ENCODE measurements at places on chromosomes 4 and X.

DNA sequence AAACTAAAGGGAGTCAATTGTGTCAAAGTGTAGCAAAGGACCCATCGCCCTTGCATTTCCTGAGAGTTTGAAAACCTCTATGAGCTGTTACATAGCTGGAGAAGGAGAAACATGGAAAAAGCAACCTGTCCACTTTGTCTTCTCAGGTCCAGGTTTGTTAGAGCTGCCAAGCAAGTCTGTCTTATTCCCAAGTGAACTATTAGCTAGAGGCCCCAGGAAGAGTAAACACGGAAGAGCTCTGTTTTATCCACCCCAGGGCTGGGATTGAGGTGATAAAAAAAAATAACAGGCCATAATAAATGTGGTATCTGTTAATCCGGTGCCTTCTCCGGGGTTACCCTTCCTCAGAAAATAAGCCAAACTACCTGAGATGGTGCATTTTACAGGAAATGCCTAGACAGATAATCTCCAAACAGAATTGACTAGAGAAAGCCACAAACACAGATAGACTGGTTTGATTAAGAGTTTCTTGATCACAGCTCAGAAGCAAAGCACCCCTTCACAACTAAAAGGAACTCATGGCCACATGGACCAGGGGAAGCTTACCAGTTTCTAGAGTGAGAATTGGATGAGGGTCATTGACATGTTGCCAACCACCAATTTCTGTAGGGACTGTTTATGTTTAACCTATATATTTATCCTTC lies 35.9 kb upstream of the RELL1 start:
- no peak for DNase-seq

DNA sequence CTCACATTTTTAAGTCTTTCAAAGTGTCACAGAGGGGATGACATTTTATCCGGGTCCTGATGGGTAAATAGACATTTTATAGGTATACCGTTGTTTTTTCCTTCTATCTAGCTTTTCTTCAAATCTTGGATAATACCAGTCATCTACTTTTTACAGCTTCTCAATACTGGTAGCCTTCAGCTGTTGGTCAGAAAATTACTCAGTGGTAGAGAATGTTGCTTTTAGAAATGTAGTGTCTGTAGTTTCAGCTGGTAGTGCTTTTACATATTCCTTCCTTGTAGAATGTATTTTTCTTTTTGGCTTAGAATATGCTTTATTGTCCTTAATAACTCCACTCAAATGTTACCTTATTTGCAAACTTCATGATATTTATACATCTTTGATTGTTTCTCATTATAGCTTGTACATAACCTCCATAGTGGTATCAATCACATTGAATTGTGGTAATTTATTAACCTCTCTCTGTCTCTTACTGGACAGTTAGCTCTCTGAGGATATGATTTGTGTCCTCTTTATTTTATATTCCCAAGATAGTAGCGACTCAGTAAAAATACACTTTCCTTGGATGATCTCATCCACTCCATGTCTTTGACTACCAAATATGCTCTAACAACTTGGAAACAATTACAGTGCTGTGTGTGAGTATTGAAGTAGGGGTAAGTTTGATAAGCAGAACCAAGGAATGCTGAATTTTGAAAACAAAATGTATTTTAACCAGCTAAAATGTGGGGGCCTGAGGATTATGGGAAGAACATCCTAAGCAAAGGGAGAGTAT lies 53.8 kb downstream of the RAP1GDS1 start:
- DNase-seq = no peak

DNA sequence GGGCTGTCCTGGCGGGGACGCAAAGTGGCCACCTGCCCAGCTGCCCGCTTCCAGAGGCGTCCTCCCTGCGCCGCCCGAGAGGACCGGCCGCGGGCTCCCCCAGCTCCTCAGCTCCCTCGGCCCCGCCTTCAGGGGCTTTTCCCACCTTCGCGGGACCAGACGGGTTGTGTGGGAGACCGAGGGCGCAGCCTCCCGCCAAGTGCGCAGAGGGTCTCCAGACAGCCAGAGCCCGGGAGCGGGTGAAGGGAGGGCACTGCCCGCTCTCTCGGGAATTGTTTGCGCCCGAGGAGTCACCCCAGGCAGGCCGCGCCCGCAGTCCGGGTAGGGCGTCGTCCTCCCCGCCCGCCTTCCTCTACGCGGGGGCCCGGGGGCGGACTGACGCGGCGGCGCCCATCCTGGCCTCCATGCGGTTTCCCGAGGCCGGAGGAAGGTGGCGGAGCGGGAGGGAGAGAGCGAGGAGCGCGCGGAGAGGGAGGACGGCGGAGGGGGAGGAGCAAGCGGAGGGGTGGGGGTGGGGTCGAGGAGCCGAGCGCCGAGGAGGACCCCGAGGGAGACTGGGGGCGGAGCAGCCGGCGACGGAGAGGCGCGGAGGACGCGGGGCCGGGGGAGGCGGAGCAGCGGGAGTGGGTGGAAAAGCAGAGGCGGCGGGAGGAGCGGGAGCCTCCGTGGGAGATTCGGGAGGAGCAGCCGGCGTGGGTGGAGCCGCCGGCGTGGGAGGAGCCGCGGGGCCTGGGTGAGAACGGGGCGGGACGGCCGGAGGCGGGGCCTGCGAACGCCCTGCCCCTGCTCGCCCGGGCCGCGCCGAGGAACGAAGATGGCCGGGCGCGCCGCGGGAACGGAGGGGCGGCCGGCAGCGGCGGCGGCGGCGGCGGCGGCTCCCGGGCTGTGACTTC lies 47.5 kb downstream of the CLDN34 start:
- DNase-seq = no peak

GRCh38 chrX:15814771-15815365 lies 24.6 kb downstream of the ZRSR2 start:
- no peak for DNase-seq

DNA sequence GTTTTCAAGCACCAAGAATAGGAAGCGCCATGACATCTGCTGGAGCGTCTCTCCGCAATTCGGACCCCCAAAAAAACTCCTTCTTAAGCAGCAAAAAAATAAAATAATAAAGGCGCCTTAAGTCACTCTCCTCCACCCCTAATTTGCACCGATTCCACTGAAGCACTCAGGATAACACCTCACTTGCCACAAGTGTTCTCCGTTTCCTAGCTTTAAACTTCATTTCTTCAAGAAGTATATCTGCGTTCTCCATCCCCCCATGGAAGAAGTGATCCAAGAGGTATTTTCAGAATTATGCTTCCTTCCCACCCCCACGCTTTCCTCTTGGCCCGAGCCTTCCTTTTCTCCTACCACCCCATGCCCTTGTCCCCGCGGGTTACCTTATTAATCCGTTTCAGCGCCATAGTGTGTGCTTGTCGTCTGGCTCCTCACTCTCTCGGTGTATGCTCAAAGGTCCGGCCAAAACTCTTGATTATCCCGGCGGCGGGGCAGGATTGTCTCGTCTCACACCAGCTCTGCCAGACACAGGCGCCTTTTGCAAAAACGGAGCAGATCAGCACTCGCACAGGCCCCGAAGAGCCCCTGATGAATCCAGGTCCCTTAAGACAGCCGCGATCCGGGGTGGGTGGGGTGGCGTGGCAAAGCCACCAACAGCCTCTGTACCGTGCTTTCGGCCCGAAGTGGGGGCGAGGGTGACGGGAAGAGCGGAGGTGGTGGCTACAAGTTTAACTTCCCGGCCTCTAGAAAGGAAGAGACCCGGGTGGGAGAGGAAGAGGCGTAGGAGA lies 1.1 kb downstream of the UBE2D3 start:
- DNase-seq = no peak

DNA sequence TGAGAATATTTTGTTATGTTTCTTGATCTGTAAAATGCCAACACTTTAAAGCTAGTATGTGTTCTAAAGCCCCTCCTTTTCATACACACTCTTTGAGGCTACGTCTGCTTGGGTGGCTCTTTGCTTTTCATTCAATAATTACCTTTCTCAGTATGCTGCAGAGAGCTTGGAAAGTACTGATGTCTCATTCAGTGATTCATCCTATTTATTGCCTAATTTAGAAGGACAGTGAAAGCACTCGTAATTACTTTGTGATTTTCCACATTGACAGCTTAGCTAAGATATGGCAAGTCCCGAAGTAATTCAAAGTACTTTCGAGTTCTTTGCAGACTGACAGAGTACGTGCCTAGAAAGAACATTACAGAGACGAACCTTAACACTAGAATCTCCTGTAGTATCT lies 57.2 kb downstream of the BMP15 start:
- no peak for DNase-seq

- DNase-seq = peak; percentile 49
Measured at GRCh38 chrX:20729416-20729815, 462.7 kb upstream of the RPS6KA3 start.

GRCh38 chr4:139454111-139455045 lies at the start of gene RAB33B:
RAB33B (plus strand) TSS chr4:139454121; CDS start chr4:139454196, 75 bp downstream.
- no peak for DNase-seq

- DNase-seq = peak; percentile 47
Measured at GRCh38 chr4:71415491-71415890, 76.7 kb downstream of the SLC4A4 start.

GRCh38 chr4:140689623-140690022 lies 66.6 kb downstream of the TBC1D9 start:
- no peak for DNase-seq

- no peak for DNase-seq
Measured at GRCh38 chr4:25958110-25958509, 44.1 kb downstream of the SMIM20 start.

GRCh38 chr4:188403272-188403671 lies 264.0 kb downstream of the TRIML1 start:
- no peak for DNase-seq

- DNase-seq = no peak
Measured at GRCh38 chr4:139333046-139333445, 30.8 kb upstream of the NDUFC1 start.
